ENCODE measurements at places on chromosomes 12 and 14.

DNA sequence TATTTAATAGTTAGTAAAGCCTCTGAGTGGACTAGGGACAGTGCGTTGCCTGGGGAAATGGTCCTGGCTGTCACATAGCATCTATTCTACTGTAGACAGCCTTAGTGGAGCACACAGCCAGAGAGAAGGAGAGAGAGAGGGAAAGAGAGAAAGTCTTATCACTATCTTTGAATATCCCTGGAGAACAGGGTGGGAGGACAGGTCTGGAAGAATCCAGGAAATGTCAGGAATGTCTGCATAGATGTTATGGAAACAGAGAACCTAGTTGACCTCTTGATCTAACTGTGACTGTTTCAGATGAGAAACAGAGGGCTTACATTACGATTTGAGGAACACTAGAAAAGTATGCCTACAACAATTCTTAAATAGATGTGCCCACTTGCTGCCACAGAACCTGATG, 92.8 kb downstream of the SLC15A5 start:
- DNase-seq: no peak

DNA sequence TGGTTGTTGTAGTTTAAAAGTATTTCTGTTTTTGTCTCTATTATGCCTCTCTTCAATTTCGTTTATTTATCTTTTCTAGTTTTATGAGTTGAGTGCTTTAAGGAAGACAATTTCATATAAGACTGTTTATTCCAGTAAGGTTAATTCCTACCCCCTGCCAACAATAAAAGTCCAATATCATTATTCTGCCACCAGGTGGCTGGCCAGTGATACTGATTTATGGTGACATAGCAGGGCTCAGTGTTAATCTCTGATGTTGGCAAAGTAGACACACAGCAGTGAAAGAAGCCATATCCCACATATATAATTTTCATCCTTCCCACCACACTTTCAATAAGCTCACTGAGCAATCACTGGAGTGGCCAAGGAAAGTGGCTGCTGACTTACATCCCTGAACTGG, 69.0 kb upstream of the BMP4 start:
- peak; percentile 12 for DNase-seq

GRCh38 chr12:92912052-92912451, 17.0 kb downstream of the EEA1 start:
- DNase-seq: no peak

- DNase-seq: peak; percentile 48
Measured at GRCh38 chr14:75022655-75023054, 19.9 kb downstream of the EIF2B2 start.

GRCh38 chr12:124399622-124400021, 104.7 kb downstream of the RFLNA start:
- peak; percentile 68 for DNase-seq

DNA sequence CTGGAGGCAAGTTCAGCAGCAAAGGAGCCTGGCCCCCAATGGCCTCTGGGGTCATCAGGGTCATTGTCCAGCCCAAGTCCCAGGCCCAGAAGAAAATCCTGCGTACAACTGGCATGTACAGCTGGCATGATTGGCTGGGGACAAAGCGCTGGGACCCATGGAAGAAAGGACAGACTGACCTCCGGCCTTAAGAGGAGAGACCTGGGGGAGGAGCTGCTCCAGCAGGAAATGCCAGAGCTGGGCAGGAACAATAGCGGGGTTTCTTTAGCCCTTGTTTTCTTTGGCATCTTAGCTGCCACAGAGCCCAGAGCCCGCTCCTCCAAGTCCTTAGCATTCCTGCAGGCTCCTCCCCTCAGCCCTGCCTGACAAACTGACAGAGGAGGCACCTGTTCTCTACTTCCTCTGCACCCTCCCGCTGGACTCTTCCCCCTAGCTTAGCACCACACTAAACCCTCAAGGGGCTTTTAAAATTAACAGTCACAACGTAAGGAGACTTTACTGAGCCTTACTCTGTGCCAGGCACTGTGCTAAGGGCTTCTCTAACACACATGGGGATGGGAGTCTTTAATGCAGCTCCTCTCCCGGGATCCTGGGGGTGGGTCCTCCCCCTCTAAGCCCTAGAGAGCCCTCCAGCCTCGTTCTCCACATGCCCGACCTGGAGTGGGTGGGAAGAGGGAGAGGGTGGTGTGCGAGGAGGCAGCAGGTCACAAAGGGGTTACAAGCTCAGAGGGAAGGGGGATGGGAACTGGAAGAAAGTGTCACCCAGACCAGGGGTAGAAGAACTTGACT, 1.8 kb upstream of the AQP5 start:
- peak; percentile 61 for DNase-seq

DNA sequence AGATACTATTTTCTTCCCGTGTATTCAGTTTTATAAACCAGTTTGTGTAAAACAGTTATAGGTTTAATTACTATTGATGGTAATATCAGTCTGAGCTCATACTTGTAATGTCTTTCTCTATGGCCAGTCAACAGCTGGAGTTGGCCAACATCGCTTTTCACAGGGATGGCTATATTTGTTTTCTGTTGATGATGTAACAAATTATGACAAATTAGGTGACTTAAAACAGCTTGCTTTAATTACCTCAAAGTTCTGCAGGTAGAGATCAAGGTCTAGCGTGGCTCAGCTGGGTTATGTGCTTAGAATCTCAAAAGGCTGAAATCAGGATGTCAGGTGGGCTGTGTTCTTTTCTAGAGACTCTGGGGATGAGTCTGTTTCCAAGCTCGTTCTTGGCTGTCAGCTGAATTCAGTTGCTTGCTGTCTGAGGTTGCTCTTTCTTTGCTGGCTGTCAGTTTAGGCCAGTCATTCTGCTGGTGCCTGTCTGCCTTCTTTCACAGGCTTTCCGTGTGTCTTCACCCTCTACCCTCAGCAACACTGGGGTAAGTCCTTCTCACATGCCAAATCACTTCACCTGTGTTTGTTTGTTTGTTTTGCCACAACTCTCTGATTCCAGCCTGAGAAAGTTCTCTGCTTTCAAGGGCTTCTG, 370.2 kb upstream of the E2F7 start:
- DNase-seq: no peak

DNA sequence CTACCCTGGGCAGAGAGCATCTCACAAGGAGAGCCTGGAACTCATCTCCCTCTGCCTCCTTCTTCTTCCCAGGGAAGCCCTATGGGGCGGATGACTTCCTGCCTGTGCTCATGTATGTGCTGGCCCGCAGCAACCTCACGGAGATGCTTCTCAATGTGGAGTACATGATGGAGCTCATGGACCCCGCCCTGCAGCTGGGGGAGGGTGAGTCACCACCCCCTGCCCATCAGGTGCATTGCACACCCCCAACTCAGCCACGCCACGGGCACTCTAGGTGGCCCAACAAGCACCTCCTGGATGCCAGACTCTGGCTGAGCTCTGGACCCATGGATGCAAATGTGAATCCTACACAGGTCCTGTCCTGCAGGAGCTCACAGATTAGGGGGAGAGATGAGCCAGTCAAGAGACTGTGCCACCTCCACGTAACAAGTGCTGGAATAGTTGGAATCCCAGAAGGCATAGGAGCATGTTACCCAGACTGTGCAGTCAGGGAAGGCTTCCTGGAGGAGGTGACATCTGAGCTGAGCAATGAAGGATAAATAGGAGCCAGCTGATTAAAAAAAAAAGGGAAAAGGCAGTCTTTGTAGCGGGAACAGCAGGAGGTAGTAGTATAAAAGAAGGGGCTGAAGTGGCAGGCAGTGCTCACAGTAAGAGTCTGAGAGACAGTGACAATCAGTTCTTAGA, 71.9 kb downstream of the LGMN start:
- no peak for DNase-seq

GRCh38 chr14:104753528-104754212, 723 bp downstream of the SIVA1 start:
- DNase-seq: no peak

DNA sequence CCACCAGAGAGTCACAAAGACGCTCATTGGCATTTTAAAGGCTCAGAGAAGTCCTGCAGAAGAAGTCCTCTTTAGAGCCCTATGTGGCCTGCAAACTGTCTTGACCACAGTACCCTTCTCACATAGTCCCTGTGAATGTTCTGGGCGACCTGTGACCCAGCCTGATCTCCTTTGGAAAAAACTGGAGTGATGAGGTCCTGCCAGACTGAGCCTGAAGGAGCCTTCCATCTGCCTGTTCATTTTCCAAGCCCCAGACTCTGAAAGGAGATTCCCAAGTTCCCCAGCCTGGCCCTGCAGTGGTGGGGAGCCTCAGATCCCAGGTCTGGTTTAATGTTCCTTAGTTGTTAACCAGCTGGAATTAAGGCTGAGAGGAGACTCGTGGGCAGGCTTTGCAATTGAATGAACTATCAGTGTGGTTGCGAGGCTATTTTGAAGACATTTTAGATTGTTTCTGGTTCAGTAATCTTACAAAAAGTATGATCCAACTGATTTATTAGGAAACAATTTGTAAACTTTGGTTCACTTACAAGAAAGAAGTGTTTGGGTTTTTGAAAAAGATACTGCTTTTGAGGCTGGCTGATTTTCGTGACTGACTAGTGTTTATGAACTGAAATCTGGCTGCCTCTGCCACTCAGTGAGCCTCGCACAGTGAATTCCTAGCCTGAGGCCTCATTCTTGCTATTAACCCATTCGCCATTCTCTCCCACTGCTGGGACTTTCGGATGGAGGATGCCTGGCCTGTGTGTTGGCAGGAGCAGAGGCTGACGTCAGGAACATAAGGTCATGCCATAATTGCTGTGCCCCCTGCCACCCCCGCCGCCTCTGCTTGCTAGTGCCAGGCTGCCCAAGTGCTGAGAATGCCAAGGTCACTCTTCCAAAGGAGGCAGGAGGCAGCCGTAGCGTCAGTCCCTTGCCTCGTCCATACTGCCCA, 249.0 kb downstream of the CACNA1C start:
- no peak for DNase-seq

DNA sequence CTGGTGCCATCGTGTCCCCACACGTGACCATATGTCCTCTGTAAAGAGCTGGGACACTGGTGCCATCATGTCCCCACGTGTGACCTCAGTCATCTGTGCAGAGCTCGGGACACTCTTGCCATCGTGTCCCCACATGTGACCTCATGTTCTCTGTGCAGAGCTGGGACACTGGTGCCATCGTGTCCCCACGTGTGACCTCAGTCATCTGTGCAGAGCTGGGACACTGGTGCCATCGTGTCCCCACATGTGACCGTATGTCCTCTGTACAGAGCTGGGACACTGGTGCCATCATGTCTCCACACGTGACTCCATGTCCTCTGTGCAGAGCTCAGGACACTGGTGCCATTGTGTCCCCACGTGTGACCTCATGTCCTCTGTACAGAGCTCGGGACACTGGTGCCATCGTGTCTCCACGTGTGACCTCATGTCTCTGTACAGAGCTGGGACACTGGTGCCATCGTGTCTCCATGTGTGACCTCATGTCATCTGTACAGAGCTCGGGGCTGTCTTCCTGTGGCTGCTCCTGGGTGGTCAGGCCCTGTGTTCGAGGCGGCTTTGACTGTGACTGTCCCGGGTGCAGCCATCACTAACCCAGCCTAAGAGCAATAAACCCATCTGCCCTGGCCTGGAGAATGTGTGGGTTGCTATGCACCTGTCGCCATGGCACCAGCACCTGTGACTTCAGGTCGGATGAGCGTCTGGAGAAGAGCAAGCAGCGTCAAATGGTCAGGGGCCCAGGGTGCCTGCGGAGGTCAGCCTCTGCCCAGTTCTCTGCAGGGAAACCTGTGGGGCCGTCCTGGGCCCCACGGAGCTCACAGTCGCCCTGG, 334.4 kb downstream of the ADGRD1 start:
- DNase-seq: no peak

GRCh38 chr12:91275321-91275720, 92.7 kb upstream of the DCN start:
- DNase-seq: no peak

All from WTC11 (cell line).